ENCODE measurements at places on chromosomes 16 and 17.

- H3K27ac ChIP-seq, result no peak overlapping the region
- H3K36me3 ChIP-seq, result no peaks in the 10 kb centered on the region
- H3K4me3 ChIP-seq, result no peak overlapping the region
- DNase-seq, result no peak
- no peaks in the 10 kb centered on the region for H3K4me1 ChIP-seq
- H3K27me3 ChIP-seq, result no peaks in the 10 kb centered on the region
These were observed 45.5 kb upstream of the CDH3 start for GRCh38 chr16:68599586-68599985.

GRCh38 chr16:7185689-7186088 is 147.0 kb upstream of the RBFOX1 start:
- no peaks in the 10 kb centered on the region for H3K36me3 ChIP-seq
- no peak overlapping the region for H3K27ac ChIP-seq
- DNase-seq, result no peak
- H3K27me3 ChIP-seq, result no peaks in the 10 kb centered on the region
- no peak overlapping the region for H3K4me3 ChIP-seq

- H3K36me3 ChIP-seq, result no peaks in the 10 kb centered on the region
- no peak for DNase-seq
- no peak overlapping the region for H3K27ac ChIP-seq
These were observed 34.4 kb downstream of the GPRC5B start for GRCh38 chr16:19850131-19850817.

- no peak overlapping the region for H3K4me3 ChIP-seq
- H3K27me3 ChIP-seq, result peaks cover 3% of the 10 kb centered on the region
- H3K27ac ChIP-seq, result no peak overlapping the region
These were observed 353.8 kb upstream of the HSBP1 start for GRCh38 chr16:83453977-83454376.

- H3K4me1 ChIP-seq, result peaks cover 21% of the 10 kb centered on the region
- H3K27ac ChIP-seq, result no peak overlapping the region
- peak overlapping the region; percentile 5 for H3K4me3 ChIP-seq
- H3K27me3 ChIP-seq, result peaks cover 55% of the 10 kb centered on the region
- no peak for DNase-seq
These were observed 7.8 kb downstream of the PMP22 start for GRCh38 chr17:15257258-15257788.

- no peak overlapping the region for H3K27ac ChIP-seq
- no peaks in the 10 kb centered on the region for H3K4me1 ChIP-seq
- H3K4me3 ChIP-seq, result no peak overlapping the region
- no peak for DNase-seq
- H3K27me3 ChIP-seq, result peaks cover 7% of the 10 kb centered on the region
These were observed 94.0 kb downstream of the FOXL1 start for GRCh38 chr16:86672179-86672863.

- peaks cover 9% of the 10 kb centered on the region for H3K36me3 ChIP-seq
- DNase-seq, result no peak
- H3K4me3 ChIP-seq, result no peak overlapping the region
- no peak overlapping the region for H3K27ac ChIP-seq
These were observed 140.2 kb upstream of the NOL11 start for GRCh38 chr17:67577429-67578141.

- no peaks in the 10 kb centered on the region for H3K27me3 ChIP-seq
- no peaks in the 10 kb centered on the region for H3K36me3 ChIP-seq
- H3K4me1 ChIP-seq, result no peaks in the 10 kb centered on the region
- no peak overlapping the region for H3K4me3 ChIP-seq
These were observed 85.3 kb downstream of the HAPSTR1 start for GRCh38 chr16:9176547-9177418.

DNA sequence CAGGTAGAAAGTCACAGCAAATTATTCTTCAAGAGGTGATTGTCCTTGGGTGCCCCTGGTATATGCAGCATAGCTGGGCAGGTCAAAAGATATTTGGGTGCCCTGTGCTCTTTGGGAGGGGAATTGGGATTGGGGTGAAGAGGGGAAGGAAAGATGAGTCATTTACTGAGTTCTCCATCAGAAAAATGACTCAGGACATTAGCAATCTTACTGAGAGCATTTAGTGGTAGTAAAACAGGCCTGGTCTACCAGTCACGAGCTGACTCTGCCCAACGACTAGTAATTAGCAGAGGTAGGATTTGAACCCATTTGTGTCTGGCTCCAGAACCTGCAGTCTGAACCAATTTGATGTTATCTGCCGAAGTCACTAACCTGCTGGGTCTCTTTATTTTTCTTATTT is 6.0 kb upstream of the GRIN2A start:
- no peak for DNase-seq
- no peak overlapping the region for H3K27ac ChIP-seq
- H3K36me3 ChIP-seq, result no peaks in the 10 kb centered on the region

DNA sequence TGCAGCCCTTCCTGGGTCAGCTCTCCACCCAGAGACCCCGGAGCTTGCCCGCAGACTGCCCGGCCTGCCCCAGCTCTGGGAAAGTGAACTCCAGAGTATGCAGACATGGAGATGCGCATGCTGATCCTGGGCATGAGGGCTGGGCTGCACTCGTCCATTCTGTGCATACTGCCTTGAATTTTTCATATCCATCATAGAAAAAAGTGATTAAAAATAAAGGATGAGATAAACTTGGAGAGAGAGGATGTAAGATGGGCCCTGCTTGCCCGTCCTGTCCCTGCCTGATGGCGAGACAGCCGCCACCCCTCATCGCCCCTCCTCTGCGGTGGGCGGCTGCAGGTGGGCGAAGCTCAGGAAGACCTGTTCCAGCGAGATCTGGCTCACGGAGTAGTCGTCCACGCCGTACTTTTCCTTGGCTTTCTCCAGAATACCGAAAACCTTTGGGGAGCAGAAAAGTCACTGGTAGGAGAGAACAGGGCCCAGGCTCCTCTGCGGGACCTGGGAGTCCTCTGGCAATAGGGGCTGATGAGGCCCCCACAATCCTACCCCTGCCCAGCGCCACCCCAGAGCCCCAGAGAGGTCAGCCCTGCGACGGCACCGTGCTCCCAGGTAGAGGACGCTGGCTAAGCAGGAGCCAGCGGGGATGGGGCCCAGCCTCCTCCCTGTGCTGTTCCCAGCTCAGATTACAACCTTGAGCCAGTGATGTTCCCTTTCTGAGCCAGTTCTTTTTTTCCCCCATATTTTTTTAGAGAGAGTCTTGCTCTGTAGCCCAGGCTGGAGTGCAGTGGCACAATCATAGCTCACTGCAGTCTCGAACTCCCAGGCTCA is 8.7 kb upstream of the RNPS1 start:
- no peaks in the 10 kb centered on the region for H3K4me1 ChIP-seq
- H3K36me3 ChIP-seq, result no peaks in the 10 kb centered on the region
- H3K4me3 ChIP-seq, result no peak overlapping the region
- H3K27me3 ChIP-seq, result no peaks in the 10 kb centered on the region
- H3K27ac ChIP-seq, result no peak overlapping the region

GRCh38 chr17:7550344-7550743 is 1.5 kb downstream of the TNFSF12 start:
- peak overlapping the region; percentile 59 for H3K4me3 ChIP-seq
- peaks cover 8% of the 10 kb centered on the region for H3K36me3 ChIP-seq
- H3K27me3 ChIP-seq, result no peaks in the 10 kb centered on the region
- H3K27ac ChIP-seq, result peak overlapping the region; percentile 71
- DNase-seq, result no peak
- H3K4me1 ChIP-seq, result peaks cover 32% of the 10 kb centered on the region

- H3K4me3 ChIP-seq, result no peak overlapping the region
- H3K27ac ChIP-seq, result no peak overlapping the region
- H3K4me1 ChIP-seq, result peaks cover 11% of the 10 kb centered on the region
- H3K27me3 ChIP-seq, result no peaks in the 10 kb centered on the region
These were observed 49.9 kb downstream of the NT5M start for GRCh38 chr17:17352836-17353624.

DNA sequence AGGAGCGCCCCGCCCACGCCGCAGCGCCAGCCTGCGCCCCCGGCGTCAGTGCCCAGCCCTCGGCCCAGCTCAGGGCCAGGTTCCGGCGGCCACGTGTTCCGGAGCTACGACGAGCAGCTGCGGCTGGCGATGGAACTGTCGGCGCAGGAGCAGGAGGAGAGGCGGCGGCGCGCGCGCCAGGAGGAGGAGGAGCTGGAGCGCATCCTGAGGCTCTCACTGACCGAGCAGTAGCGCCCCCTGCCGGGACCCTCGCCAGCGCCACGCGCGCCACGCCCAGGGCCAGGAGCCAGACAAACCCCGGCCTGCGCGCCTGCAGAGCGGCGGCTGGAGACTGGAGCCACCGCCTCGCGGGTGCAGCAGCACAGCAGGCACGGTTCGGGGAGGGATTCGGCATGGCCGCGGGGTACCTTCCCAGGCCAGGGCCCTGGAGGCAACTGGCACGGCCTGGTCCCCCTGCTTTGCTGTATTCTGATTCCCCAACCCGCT is 9.3 kb downstream of the CORO6 start:
- H3K36me3 ChIP-seq, result no peaks in the 10 kb centered on the region
- H3K27me3 ChIP-seq, result peaks cover 5% of the 10 kb centered on the region

GRCh38 chr16:29729116-29729521 is 16.7 kb downstream of the C16orf54 start:
- DNase-seq, result no peak
- no peaks in the 10 kb centered on the region for H3K36me3 ChIP-seq
- H3K4me1 ChIP-seq, result no peaks in the 10 kb centered on the region
- no peak overlapping the region for H3K27ac ChIP-seq
- H3K27me3 ChIP-seq, result no peaks in the 10 kb centered on the region

GRCh38 chr16:14175086-14175485 is 104.0 kb downstream of the MRTFB start:
- no peak overlapping the region for H3K4me3 ChIP-seq
- no peak overlapping the region for H3K27ac ChIP-seq
- no peaks in the 10 kb centered on the region for H3K36me3 ChIP-seq
- DNase-seq, result no peak
- H3K4me1 ChIP-seq, result no peaks in the 10 kb centered on the region

DNA sequence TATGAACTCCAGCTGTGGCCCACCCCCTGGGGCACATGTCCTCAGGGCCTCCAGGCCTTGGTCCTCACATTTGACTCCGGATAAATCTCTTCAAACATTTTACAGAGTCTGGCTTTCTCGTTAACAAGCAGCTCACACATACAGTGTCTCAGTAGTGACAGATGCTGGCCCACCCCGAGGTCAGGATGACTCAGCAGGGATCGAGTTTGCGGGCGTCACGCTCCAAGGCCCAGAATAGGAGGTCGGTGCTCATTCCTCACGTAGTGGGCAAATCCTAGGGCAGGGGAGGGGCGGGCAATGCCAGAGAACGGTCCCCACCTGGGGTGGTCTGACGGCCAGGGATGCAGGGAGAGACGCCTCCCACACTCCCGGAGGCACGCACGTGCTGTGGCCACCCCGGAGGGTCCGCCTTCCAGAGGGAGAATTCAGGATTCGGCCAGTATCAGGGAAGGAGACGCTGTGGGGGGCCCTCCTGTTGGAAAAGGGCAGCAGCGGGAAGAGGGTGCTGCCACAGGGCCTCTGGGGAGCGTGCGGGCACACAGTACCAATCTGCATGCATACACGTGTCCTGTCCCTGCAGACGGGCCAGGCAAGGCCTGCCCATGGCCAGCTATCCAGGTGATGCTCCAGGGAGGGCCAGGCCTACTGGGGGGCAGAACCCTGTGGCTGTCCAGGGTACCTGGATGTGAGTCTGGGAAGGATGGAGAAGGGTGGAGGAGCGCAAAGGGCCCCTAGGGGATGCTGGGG is 8.6 kb downstream of the SLC7A5 start:
- no peaks in the 10 kb centered on the region for H3K4me1 ChIP-seq
- no peak overlapping the region for H3K27ac ChIP-seq
- H3K27me3 ChIP-seq, result no peaks in the 10 kb centered on the region
- H3K36me3 ChIP-seq, result no peaks in the 10 kb centered on the region

DNA sequence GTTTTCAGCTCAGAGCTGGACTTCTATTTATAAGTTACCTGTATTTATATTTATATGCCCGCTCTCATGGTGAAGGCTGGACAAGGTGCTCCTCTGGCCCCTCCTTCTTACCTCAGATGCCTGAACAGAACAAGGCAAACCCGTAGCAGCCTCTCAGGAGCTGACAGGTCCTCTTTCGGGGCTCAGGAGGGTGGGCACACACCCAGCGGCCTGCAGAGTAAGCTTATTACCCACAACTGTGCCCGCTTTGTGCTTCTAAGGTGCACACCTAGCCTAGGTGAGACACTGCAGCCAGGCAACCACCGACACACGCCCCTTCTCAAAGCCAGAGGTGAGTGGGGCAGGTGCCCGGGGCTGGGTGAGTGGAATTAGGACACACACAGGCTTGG is 5.3 kb downstream of the NKIRAS2 start:
- H3K27me3 ChIP-seq, result peaks cover 15% of the 10 kb centered on the region
- peaks cover 20% of the 10 kb centered on the region for H3K4me1 ChIP-seq
- DNase-seq, result no peak

DNA sequence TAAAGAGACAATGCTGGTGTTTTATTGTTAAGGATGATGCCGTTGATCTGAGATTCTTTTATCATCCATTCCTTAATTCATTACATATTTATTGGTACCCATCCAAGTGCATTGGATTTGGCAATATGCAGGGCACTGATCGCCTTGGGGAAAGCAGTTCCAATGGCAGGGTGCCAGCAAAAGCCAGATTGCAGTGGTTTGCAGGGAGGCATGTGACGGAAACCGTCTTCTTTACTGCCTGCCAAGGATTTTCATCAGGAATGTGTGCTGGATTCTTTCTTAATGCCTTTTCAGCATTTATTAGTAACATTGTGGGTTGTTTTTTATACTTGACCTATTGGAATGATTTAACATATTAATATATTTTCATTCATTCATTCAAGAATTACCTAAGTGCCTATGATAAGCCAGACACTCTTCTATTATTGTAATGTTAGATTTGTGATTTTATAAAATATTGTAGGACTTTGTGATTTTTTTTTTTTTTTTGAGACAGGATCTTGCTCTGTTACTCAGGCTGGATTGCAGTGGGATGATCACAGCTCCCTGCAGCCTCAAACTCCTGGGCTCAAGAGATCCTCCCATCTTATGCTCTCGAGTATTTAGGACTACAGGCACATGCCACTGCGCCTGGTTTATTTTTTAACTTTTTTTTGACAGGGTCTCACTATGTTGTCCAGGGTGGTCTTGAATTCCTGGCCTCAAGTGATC is 93.4 kb upstream of the TNRC6A start:
- H3K27ac ChIP-seq, result no peak overlapping the region
- H3K4me3 ChIP-seq, result no peak overlapping the region
- H3K36me3 ChIP-seq, result no peaks in the 10 kb centered on the region
- H3K27me3 ChIP-seq, result peaks cover 7% of the 10 kb centered on the region
- H3K4me1 ChIP-seq, result no peaks in the 10 kb centered on the region

- no peaks in the 10 kb centered on the region for H3K27me3 ChIP-seq
- H3K4me3 ChIP-seq, result peak overlapping the region; percentile 79
- peaks cover 65% of the 10 kb centered on the region for H3K4me1 ChIP-seq
- peak overlapping the region; percentile 99 for H3K27ac ChIP-seq
- DNase-seq, result no peak
These were observed 16.5 kb upstream of the EEF2K start for GRCh38 chr16:22189473-22190080.

GRCh38 chr16:14608111-14608566 is 21.9 kb downstream of the PARN start:
- H3K4me1 ChIP-seq, result no peaks in the 10 kb centered on the region
- no peak for DNase-seq
- H3K36me3 ChIP-seq, result peaks cover 16% of the 10 kb centered on the region
- no peak overlapping the region for H3K4me3 ChIP-seq
- H3K27me3 ChIP-seq, result no peaks in the 10 kb centered on the region
- no peak overlapping the region for H3K27ac ChIP-seq
